ENCODE measurements at places on chromosomes 11 and 22. TPM values are rescaled to one million over a fixed set of nuclear protein-coding genes. Genes with fewer than 3 reads are reported as not detected.

SEC14L3 gene
- total RNA-seq, result not detected

TRPM5 gene
- total RNA-seq, result not detected

MFRP gene
- not detected for total RNA-seq

CEP126 gene
- 2.9 TPM for total RNA-seq

SLC5A1 gene
- total RNA-seq, result not detected

SYNGR1 gene
- total RNA-seq, result 14.1 TPM

UCP2 gene
- 84.6 TPM for total RNA-seq

SCUBE1 gene
- 0.26 TPM for total RNA-seq

RBFOX2 gene
- 29.4 TPM for total RNA-seq

FXYD6 gene
- total RNA-seq, result 0.19 TPM

HBG1 gene
- not detected for total RNA-seq

JRKL gene
- total RNA-seq, result 5.2 TPM

PARVG gene
- total RNA-seq, result not detected

MRGPRX4 gene
- total RNA-seq, result not detected

CNGA4 gene
- total RNA-seq, result not detected

PPP1CA gene
- total RNA-seq, result 280 TPM

CNTF gene
- total RNA-seq, result 1.4 TPM

NPAS4 gene
- total RNA-seq, result not detected

A4GALT gene
- 25.8 TPM for total RNA-seq

ENTHD1 gene
- total RNA-seq, result not detected

MISFA gene
- 1.4 TPM for total RNA-seq

POU2AF2 gene
- total RNA-seq, result not detected

PHLDA2 gene
- 113 TPM for total RNA-seq

KRTAP5-11 gene
- total RNA-seq, result not detected

APOBEC3H gene
- not detected for total RNA-seq
